ENCODE measurements at places on chromosomes 16 and 17.

DNA sequence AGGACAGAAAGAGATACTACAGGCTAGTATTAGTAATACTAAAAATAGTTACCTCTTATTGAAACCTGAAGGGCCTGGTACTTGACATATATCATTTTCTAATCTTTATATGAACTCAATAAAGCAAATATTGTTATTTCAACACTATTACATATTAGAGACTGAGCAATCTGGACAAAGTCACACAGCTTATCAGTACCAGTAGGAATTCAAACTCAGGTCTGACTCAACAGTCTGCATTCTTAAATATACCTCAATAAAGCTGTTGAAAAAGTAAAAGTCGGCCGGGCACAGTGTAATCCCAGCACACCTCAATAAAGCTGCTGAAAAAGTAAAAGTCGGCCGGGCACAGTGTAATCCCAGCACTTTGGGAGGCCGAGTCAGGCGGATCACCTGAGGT is 67.4 kb downstream of the KANSL1 start:
- DNase-seq: no peak

DNA sequence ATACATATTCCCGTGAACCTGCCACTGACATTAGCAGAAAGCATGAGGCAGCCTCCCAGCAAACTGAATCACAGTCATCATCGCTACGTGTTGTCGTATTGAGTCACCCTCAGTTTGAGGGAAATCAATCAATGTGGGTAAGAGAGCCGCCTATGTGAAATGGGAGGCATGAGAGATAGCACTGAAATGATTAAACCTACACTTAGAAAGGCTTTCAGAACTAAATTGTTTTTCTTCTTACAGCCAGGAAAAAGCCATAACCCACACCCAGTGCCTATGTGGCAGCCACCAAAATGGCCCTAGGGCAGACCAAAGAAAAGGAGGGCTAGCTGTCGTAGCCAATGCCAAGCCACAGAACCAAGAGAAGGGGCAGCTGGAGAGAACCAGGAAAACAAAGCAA is 90.5 kb downstream of the ADAMTS18 start:
- DNase-seq: no peak

DNA sequence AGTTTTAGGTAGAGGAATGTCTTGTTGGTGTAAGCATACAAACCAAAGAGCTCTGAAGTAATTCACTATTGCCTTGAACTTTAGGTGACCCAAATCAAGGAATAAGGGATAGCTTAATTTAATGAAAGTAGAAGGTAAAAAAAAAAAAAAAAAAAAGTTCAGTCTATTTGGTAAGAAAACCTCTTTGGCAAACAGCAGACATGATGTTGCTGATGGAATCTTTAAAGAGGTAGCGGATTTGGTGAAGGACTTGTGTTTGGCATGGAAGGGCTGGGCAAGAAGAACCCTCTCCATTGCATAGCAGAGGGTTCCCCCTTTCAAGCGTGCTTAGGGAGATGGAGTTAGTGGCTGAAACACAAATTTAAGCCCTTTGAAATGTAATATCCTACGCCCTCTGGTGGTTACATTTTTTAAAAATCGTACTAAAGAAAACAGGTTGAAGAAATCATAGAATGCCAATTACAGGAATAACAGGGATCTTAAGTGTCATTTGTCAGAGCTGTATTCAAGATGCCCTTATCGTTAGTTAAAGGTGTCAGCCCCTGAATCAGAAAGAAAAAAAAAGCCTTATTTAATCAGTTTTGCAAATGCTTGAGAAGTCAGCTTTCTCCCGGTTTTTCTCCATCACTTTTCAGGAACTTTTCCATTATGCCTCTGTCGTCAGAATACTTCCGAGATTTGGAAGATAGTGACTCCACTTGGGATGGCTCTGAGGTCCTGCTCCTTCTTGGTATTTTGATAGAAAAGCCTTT is 383.1 kb downstream of the KCNJ2 start:
- no peak for DNase-seq

GRCh38 chr16:87922250-87922871 is 14.0 kb downstream of the CA5A start:
- DNase-seq: no peak
